ENCODE measurements at places on chromosomes 16 and 17.

- DNase-seq, result no peak
Observed at GRCh38 chr17:61354895-61355874, 44.5 kb upstream of the TBX2 start.

GRCh38 chr16:55505333-55506015, 3.4 kb upstream of the LPCAT2 start:
- DNase-seq, result no peak

GRCh38 chr16:78836802-78837491, 737.5 kb downstream of the WWOX start:
- peak; percentile 8 for DNase-seq

GRCh38 chr16:30896261-30896888, at the start of gene CTF1:
Gene CTF1, plus strand, starts transcription at chr16:30896614. Its CDS starts 30 bp downstream, at chr16:30896644.
- no peak for DNase-seq

DNA sequence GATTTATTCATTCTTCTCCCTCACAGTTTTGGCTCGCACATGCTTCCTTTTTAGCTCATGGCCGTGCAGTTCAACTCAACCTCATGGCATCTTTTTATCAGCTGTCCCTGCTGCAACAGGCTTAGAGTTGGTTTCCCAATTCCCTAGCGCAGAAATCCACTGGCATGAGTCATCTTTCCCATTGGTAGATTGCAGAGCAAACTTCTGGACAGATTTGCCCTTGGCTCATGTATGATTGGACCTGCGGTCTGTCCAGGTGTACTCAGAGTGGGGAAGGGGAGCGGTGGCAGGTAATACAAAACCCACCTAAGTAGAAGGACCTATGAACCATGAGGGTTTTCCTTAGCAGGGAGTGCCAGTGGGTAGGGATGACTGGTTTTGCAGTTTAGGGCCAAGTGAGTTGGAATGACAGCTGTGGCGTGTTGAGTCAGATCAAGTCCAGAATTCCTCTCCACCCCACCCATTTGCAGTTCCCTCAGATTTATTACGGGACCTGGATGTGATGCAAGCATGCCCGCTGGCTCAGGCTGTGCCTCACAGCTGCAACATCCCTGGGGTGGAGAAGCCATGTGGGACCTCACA, 584.7 kb downstream of the WWOX start:
- no peak for DNase-seq

- no peak for DNase-seq
Observed at GRCh38 chr17:8227238-8227581, 16.8 kb upstream of the AURKB start.

GRCh38 chr17:43791589-43791988, 11.4 kb downstream of the CFAP97D1 start:
- DNase-seq, result peak; percentile 21

DNA sequence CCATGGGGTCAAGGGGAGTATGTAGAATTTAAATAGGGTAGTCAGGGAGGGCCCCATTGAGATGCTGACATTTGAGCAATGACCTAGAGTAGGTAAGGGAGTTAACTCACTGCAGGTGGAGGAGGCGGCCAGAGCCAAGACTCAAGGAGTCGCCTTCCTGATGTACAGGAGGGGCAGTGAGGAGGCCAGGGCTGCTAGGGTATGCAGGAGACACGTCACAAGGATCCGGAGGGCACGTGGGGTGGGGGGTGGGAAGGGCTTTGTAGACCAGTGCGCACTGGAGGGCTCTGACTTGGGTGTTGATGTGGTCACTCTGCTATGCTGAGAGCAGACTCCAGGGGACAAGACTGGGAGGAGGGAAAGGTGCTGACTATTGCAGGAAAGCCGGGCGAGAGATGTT, 37.5 kb downstream of the SPECC1 start:
- no peak for DNase-seq

- DNase-seq, result no peak
Observed at GRCh38 chr17:76260220-76260619, 4.9 kb upstream of the UBALD2 start.

- no peak for DNase-seq
Observed at GRCh38 chr17:10172241-10172741, 26.1 kb downstream of the GAS7 start.

GRCh38 chr17:47882695-47883588, 13.1 kb upstream of the SP2 start:
- DNase-seq, result no peak

DNA sequence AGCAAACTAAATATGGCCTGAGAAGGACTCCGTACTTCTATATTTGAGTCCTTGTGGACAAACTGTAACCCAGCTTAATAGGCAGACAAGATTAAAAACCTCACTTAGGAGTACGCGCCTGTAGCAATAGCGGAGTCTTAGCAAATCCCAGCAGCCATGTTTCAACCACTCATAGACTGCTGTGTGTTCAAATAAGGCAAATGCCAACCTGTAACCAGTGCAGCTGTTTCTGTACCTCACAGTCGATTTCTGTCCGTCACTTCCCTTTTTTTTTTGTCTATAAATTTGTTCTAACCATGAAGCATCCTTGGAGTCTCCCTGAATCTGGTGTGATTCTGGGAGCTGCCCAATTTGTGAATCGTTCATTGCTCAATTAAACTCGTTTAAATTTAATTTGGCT, 30.2 kb downstream of the TANC2 start:
- DNase-seq, result no peak

GRCh38 chr17:61412860-61413660, 13.4 kb downstream of the TBX2 start:
- DNase-seq, result no peak

DNA sequence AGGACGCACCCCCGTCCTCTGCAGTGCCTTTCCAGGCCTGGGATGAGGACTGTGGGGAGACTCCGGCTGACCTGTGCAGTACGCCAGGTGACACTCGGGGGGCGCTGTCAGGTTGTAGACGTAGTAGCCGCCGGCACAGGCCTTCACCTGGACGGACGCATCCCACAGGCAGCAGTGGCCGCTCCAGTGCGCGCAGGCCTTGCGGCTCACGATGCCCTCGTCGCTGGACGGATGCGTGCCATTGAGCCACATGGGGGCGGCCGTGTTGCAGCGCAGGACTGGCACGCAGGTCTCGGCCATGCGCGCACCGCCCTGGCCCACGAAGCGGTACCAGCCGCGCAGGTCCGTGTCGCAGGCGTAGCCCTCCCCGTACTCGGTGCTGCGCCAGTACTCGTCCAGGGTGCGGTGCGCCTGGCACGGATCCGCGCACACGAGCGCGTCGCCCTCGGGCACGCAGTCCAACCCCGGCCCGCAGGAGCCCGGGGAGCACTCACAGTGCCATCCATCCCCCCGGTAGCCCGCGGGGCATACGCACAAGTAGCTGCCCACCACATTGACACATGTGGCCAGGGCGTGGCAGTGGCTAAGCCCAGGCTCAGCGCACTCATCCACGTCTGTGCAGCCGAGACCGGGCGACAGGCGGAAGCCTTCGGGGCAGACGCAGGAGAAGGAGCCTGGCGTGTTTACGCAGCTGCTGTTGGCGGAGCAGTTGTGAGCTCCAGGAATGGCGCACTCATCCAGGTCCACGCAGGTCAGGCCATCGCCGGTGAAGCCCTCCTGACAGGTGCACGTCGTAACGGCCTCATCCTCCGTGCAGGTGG, 3.9 kb downstream of the UMOD start:
- no peak for DNase-seq

DNA sequence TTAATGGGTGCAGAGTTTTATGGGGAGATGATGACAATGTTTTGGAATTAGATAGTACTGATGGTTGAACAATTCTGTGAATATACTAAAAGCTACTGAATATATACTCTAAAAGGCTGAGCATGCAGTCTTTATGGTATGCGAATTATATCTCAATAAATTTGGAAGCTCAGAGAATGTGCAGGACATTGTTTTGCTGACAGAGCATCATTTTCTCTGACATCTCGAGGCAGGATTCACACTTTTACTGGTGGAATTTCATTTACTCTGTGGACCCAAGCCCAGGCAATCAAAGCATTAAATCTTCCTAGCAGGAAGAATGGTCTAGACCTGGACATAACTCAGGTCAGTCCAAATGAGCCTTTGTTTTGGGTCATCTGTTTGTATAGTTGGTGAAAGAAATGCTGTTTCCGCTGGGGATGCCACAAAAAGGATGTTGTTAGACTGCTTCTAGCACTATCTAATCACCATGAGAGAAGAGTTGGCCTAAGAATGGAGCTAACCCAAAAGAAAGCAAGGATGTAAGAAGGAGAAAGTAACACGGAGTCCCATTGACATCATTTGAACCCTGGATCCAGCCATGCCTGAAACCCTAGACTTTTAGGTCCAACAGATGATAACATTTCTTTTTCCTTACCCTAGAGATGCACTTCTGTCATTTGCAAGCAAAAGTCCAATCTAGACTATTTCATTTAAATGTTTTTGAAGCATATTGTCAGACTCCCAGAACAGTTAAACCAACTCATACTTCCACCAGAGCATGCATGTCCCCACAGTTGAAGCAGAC, 18.8 kb upstream of the USP10 start:
- no peak for DNase-seq

DNA sequence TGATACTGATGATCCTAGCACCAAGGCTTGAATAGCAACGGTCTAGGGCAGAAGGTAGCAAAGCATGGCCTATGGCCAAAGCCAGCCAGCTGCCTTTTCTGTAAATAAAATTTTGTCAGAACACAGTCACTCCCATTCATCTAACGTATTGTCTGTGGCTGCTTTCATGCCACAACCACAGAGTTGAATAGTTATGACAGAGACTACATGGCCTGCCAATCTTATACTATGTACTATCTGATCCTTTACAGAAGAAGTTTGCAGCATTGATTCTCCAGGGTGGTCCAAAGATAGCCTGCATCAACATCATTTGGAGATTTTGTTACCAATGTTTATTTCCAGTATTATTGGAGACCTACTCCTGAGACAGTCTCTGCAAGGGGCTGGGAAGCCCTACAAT, 19.9 kb upstream of the MMD start:
- DNase-seq, result no peak

DNA sequence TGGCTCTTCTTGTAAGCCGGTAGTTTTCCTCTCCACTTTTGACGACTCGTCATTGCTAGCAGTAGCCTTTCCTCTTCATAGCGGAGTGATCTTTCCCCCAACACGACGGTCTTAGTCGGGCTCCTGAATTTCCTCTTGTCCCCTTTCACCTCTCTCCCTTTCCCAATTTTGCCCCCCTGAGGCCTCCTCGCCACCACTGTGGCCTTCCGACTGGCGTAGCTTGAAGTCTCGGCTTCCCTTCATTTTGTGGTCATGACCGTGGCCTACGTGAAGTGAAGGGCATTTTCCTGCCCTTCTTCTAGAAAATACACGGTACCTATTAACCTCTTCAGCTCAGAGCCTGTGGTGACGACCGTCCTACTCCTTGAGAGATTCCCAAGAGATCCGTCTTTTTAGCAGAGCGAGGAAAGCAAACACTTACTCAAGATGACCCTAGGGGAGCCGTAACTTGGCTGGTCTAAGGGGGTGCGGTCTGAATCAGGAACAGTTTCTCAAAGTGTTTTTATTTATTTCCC, 787 bp downstream of the PRKAR1A start:
- peak; percentile 32 for DNase-seq

- no peak for DNase-seq
Observed at GRCh38 chr16:89312194-89312593, 94.7 kb downstream of the ZNF778 start.

DNA sequence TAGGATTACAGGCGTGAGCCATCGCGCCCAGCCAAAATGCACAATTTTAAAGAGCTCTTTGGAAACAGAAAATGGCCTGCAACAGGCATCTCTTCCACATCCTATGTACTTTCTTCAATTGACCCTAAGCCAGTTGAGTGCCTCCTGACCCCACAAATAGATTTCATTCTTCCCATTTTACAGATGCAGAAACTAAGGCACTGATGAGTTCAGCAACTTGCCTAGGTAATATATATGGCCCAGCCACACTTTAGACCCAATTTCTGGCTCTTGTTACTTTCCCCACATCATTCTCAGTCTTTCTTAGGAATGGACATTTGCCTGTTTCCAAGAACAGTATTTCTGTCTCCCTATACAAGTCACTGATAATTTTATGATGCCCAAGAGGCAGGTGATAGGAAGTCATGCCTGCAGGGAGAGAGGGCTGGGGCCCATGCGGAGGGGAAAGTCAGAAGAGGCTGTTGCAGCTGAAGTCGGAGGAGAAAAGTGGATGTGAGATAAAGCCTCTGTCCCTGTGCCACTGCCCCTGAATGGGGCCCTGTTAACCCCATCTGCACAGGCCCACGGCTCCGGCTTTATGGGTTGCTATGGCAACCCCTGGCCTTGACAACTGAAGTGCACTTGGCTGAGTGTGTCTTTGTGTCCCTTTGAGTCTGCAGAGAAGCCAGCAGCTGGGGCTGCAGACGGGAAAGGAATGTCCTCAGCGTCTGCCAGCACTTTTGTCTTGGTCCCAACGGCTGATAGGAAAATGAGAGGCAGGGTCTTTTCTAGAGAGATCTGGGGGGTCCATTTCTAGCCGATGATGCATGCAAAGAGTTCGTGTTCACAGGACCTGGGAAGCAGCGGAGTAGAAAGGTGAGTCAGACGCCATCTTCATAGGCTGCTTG, 45.9 kb downstream of the ABAT start:
- DNase-seq, result no peak

GRCh38 chr16:48501516-48502377, 108.2 kb downstream of the N4BP1 start:
- DNase-seq, result no peak

GRCh38 chr16:79750311-79750710, 149.8 kb upstream of the MAF start:
- DNase-seq, result no peak

DNA sequence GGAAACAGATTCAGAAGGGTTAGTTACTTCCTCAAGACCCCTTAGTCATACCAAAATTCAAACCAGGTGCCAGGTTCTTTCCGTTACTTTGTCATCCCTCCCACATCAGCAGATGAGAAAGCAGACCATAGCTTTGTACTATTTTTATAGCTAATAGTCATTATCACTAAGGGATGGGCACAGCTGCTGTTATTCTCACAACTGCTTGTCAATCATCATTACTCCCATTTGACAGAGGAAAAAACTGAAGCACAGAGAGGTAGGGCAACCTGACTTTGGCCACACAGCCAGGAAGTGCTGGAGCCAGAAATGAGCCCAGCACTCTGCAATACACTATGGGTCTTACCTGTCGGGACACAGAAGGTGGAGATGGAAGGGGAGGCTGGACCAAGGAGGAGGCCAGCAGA, 30.0 kb downstream of the TEKT5 start:
- DNase-seq, result no peak

DNA sequence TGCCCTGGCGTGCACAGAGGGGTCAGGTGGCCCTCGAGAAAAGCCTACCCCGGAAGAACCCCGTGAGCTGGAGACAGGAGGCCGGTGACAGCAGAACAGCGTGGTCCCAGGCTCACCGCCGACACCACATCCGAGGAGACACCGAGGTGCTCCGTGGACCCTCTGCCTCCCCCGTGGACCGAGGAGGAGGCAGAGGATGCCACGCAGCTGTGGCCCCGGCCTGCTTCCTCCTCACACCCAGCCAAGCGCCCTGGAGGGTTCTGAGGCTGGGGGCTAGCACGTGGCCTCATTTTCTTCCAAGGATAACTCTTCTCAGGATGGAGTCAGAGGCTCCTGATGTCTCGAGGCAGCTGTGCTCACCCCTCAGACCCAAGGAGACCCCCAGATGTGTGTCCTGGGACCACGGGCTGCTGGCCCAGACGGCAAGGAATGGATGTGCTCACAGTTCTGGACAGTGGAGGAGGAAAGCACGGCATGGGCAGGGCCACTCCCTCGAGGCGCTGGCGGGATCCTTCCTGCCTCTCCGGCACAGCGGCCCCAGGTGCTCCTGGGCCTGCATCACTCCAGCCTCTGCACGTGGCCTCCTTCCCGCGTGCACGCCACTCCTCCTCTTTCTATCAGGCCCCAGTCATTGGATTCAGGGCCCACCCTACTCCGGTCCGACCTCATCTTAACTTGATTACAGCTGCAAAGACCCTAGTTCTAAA, 4.4 kb upstream of the PVALEF start:
- DNase-seq, result no peak

GRCh38 chr17:50977487-50978159, 111.5 kb upstream of the TOB1 start:
- no peak for DNase-seq
